ENCODE measurements at places on chromosomes 1 and 21. TPM values are rescaled to one million over a fixed set of nuclear protein-coding genes. Genes with fewer than 3 reads are reported as not detected.

SYF2 gene
- 34.1 TPM for total RNA-seq

DNA sequence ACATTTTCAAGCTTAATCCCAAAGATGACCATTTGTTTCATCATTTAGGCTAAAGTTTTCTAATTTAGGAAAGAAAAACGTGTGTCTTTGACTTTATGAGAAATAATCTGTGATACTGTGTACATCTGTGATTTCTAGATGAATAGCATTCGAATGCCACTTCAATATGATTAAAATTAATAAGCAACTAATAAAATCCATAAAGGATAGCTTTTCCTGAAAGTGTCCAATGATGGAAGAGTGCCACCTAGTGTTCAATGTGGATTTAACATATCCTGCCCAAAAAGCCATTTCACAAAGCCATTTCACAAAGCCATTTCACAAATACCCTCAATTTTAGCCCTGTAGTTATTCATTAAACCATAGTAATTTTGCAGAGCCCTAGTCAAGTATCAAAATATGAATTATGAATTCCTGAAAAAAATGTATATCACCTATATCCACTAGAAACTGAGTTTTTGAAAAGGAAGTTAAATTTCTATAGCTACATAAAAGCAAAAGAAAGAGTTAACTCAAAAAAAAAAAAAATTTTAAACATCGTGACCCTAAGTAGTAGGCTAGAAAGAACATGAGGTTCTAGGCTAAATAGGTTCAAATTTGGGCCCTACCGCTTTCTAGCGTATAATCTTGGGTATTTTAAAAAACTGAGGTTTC lies 19.1 kb downstream of the NME7 start:
- peaks cover 14% of the 10 kb centered on the region for H3K4me1 ChIP-seq
- H3K4me3 ChIP-seq = no peak overlapping the region
- H3K27ac ChIP-seq = no peak overlapping the region
- peak; percentile 43 for DNase-seq
- no peaks in the 10 kb centered on the region for H3K27me3 ChIP-seq

GRCh38 chr1:201335174-201335870 lies 42.2 kb downstream of the TNNT2 start:
- H3K27me3 ChIP-seq = no peaks in the 10 kb centered on the region
- DNase-seq = no peak
- no peaks in the 10 kb centered on the region for H3K4me1 ChIP-seq
- H3K4me3 ChIP-seq = no peak overlapping the region
- H3K36me3 ChIP-seq = no peaks in the 10 kb centered on the region
- no peak overlapping the region for H3K27ac ChIP-seq

- no peaks in the 10 kb centered on the region for H3K36me3 ChIP-seq
- no peak overlapping the region for H3K4me3 ChIP-seq
- H3K4me1 ChIP-seq = no peaks in the 10 kb centered on the region
- DNase-seq = no peak
Measured at GRCh38 chr1:212974711-212975110, 24.4 kb downstream of the VASH2 start.

DNA sequence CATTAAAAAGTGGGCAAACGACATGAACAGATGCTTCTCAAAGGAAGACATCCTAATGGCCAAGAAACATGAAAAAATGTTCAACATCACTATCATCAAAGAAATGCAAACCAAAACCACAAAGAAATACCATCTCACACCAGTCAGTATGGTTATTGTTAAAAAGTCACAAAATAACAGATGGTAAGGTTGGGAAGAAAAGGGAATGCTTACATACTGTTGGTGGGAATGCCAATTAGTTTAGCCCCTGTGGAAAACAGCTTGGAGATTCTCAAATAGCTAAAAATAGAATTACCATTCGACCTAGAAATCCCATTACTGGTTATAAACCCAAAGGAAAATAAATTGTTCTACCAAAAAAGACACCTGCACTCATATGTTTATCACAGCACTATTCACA lies 369.4 kb downstream of the KCNH1 start:
- H3K4me3 ChIP-seq = no peak overlapping the region
- no peaks in the 10 kb centered on the region for H3K36me3 ChIP-seq
- no peaks in the 10 kb centered on the region for H3K4me1 ChIP-seq
- no peak for DNase-seq
- H3K27ac ChIP-seq = no peak overlapping the region

DNA sequence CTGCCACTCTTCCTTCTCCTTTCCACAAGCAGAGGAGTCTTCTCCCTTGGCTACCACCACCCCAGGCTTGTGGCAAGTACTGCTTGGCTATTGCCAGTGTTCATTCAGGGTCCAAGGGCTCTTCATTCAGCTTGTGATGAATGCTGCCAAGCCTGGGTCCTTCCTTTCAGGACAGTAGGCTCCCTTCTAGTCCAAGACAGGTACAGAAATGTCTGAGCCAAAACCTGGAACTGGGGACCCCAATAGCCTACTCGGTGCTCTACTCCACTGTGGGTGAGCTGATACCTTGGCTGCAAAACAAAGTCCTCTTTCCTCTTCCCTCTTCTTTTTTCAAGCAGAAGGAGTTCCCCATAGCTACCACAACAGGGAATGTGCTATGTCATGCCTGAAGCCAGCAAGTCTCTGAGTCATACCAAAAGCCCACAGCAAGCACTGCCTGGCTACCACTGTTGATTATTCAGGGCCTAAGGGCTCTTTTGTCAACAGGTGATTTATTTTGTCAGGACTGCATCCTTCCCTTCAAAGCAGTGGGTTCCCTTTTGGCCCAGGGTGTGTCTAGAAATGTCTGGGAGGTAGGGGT lies 268.9 kb downstream of the HHAT start:
- peak; percentile 21 for DNase-seq
- H3K27me3 ChIP-seq = no peaks in the 10 kb centered on the region
- H3K27ac ChIP-seq = no peak overlapping the region
- no peaks in the 10 kb centered on the region for H3K4me1 ChIP-seq
- H3K36me3 ChIP-seq = no peaks in the 10 kb centered on the region

GRCh38 chr1:192277635-192278034 lies 39.2 kb upstream of the RGS21 start:
- DNase-seq = no peak
- H3K27ac ChIP-seq = no peak overlapping the region
- H3K27me3 ChIP-seq = no peaks in the 10 kb centered on the region

GRCh38 chr1:161473348-161473747 lies 31.9 kb upstream of the FCGR2A start:
- no peaks in the 10 kb centered on the region for H3K27me3 ChIP-seq
- no peaks in the 10 kb centered on the region for H3K36me3 ChIP-seq
- H3K4me3 ChIP-seq = peak overlapping the region; percentile 63
- peak; percentile 27 for DNase-seq
- H3K4me1 ChIP-seq = peaks cover 11% of the 10 kb centered on the region

- peak within 1 kb of the TSS; percentile 80 for H3K4me3 ChIP-seq
- H3K36me3 ChIP-seq = no peaks in the 10 kb centered on the region
- no peak within 1 kb of the TSS for H3K27ac ChIP-seq
- no peak for DNase-seq
- peaks cover 28% of the 10 kb centered on the region for H3K4me1 ChIP-seq
Measured at GRCh38 chr1:202144402-202145067, at the start of gene ARL8A. Gene ARL8A (minus strand): TSS chr1:202144737. CDS start chr1:202144572, 165 bp downstream.

All from HepG2 (cell line).